HAP-1 (cell line): ENCODE measurements at places on chromosomes 4 and X.

DNA sequence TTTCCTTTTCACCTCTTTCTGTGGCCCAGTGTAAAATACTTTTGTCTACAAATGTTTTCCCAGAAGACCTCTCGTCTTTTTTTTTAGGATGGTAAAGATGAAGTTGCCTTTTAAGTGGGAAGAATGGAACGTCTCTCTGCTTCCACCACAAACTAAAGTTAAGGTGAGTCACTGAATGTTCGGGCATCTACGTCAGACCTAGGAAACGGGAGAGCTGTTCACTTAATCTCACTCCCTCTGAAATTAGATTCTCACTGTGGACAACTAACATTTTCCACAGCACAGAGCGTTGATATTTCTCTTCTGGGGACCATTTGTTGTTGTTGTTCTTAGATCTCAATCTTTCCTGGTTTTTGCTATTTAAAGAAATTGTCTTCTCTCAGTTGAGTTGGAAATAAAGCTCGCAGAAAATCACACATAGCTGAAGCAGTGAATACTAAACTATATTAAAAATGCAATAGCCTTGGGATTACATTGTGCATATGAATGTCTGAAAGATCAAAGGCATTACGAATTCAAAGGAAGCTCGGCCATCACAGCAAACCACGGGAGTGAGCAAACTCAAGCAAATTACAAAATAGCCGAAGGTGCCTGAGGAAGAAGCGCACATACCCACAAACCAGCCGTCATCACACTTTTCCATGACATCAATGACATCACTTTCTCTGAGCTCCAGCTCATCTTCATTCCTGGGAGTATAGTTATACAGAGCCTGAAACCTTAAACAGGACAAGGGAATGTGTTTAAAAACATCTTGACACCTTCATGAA is 53.9 kb upstream of the PDLIM3 start:
- peak; percentile 32 for DNase-seq

DNA sequence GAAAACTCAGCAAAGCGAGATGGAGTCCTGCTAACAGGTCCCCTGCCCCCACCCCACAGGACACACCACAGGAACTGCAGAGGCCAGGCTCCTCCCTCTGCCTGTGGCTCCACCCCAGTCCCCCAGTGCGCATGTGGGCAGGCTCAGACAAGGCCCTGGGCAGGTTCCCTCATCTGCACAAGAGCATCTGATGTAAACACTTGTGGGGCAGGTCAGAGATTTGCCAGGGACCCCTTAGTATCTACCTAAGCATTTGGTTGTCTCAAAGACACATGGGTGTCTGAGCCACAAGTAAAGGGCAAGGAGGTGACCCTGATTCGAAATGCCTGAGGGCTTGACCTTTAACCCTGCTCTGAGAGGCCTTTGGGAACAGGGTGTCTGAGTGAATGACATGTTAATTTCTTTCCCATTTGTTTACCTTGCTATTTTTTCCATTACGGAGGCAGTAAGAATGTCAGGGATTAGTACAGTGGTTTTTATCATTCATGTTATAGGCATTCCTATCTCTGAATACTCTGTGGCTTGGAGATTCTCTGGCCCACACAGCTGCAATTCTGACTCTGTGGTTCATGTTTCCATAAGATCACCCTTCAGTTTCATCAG is 85.3 kb downstream of the ZNF518B start:
- peak; percentile 48 for DNase-seq

DNA sequence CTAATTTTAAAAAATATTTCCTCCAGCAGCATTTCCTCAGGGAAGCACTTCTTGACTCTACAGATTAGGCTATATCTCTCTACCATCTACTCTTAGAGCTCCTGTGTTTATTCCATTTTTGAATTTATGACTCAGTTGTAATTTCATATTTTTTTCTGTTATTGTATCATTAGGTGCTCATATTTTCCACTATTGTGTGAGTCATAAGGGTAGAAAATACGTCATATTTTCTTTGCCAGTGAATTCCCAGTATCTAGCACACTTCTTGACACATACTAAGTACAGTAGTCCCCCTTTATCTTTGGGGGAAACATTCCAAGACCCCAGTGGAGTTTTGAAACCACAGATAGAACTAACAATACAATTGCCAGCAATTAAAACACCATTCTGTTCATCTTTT is 431.2 kb downstream of the GASK1B start:
- DNase-seq = no peak

DNA sequence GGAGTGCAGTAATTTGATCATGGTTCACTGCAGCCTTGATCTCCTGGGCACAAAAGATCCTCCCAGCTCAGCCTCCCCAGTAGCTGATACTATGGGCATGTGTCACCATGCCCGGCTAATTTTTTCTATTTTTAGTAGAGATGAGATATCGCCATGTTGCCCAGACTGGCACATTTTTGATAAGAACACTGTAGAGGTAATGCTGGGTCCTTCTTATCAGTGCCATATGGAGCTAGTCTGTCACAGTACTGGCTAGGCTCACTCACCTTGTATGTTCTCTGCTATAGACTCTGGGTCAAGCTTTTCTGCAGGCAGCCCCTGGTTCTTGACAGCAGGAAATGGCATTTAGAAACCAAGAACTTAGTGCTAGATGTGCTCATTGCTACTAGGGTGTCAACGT is 53.9 kb downstream of the BCOR start:
- no peak for DNase-seq

DNA sequence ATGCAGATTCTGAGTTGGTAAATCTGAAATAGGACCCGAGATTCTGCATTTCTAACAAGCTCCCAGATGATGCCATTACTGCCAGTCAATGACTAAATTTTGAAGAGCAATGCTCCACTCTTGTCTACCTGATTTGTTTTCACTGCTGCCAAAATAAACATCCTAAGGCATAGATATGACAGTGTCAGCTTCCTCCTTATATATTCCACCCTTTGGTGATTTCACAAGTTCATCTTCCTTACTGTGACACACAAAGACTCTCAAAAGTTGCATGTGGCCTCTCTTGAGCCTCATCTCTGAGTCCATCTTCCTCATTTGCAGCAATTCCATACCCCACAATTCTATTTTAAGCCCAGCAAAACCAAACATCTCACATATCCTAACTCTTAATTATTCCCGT is 110.9 kb downstream of the FBXW7 start:
- no peak for DNase-seq

- no peak for DNase-seq
These were observed 363.9 kb downstream of the KLHL13 start for GRCh38 chrX:117752745-117753144.

DNA sequence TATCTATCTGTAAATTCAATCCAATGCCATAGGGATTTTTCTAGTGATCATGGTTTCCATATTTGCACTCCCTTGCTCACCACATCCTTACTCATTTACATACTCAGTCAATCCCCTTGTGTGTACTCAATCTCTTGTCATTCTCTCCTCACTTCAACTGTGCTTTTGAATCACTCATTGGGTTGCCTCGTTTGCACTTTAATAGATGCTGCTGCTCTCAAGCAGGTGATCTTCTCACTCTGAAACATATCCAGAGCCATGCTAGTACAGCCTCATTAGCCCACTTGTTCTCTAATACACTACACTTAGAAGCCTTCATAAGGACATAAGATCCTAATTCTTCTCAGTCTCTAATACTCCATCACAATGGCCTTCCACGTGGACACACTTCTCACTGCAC is 507.9 kb downstream of the TECRL start:
- DNase-seq = no peak

DNA sequence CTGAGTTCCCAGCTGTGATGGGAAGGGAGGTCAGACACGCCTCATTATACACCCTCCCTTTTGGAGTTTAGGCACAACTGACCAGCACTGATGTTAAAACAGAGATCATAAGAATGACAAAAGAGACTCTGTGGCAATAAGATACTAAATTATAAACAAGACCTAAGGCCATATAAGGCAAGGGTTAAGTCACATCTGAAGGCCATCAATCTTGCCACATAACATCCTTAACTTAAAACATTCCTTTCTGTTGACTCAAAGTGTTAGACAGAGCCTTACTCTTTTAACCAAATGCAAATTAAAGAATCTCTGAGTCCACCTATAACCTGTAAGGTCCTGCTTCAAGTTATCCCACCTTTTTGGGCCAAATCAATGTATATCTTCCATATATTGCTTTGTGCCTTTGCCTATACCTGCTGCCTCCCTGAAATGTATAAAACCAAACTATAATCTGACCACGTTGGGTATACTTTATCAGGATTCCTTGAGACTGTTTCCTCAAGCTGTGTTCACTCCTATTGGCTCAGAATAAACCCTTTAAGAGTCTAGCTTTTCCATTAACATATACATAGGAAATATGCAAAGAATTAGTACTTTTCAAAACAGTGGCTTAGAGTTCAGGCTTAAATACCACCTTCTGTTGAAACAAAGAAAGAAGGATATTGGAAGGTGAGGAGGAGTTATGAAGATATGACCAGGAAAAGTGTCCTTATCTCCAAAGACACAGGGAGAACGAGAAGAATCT is 214.4 kb upstream of the PPP1R2C start:
- peak; percentile 16 for DNase-seq

DNA sequence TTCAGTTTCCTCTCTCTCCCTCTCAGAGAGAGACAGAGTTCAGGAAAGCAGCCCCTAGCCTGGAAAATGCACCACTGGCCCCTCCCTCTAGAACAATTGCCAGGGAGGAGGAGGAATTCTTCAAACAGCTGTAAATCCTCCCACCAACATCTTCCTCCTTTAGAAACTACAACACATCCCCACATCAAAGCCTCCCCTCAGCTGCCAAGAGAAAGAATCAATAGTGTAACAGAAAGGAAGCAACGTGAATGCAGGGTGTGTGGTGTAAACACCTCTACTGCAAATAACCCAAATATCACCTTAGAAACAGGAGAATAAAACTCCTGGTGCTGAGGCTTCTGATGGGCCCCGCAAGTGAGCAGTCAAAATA is 249.9 kb upstream of the GATB start:
- DNase-seq = no peak

- DNase-seq = no peak
These were observed 99.6 kb upstream of the STS start for GRCh38 chrX:7047951-7048350.

- DNase-seq = no peak
These were observed 17.4 kb downstream of the JADE3 start for GRCh38 chrX:46929439-46930261.

- no peak for DNase-seq
These were observed 16.0 kb upstream of the RAP1GDS1 start for GRCh38 chr4:98245226-98245625.
